ENCODE measurements at places on chromosomes 16 and 17.

DNA sequence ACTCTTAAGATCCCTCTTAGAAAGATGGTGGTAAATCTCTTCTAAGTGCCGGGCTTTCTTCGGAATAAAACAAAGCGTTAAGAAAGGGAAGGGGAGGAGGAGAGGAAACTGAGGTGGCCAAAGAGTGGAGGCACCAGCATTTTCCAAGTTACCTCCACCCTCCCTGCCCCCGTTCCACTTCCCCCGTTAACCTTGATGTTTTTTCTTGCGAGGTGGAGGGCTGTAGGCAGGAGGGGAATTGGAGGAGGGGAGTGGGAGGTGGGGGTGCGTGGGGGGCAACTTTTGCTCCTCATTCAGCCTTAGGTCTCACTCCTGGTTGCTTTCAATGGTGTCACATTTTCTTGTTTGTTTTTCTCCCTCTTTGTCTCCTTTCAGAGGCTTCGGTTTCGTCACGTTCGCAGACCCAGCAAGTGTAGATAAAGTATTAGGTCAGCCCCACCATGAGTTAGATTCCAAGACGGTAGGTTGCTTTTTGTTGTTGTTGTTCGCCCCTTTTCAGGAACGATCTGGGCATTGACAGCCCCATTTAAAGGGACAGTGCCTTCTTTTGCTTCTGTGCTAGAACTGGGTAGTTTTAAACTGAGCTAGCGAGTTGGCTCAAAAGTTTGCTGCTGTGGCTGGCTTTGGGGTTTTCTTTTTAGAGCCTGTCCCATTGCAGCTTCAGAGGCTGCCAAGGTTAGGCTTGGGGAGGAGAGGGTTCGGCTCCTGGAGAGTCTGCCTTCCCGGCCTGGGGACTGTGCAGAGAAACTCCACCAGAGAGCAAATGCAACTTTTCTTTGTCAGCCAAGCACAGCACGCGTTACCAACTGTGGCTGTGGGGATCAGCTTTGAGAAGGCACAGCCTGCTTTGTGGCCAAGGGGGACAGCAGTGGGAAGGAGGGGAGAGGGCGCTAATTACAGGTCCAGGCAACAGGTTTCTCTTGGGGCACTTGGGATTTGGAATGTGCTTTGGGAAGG lies 1.9 kb downstream of the MSI2 start:
- no peak for DNase-seq

GRCh38 chr17:30547778-30548573 lies 70.8 kb downstream of the GOSR1 start:
- no peak for DNase-seq

GRCh38 chr17:29155966-29156338 lies 24.2 kb downstream of the MYO18A start:
- DNase-seq = no peak

- peak; percentile 43 for DNase-seq
These were observed 18.4 kb downstream of the PDILT start for GRCh38 chr16:20385844-20386832.

GRCh38 chr17:42365136-42365535 lies 23.1 kb downstream of the STAT3 start:
- DNase-seq = no peak

- no peak for DNase-seq
These were observed 13.5 kb upstream of the FA2H start for GRCh38 chr16:74788108-74788507.

- DNase-seq = no peak
These were observed 9.6 kb downstream of the DDX42 start for GRCh38 chr17:63783522-63783921.

GRCh38 chr17:9576521-9577372 lies at the start of gene CFAP52:
Gene CFAP52, plus strand, starts transcription at chr17:9576642. Its CDS starts 54 bp downstream, at chr17:9576696.
- DNase-seq = peak; percentile 54

DNA sequence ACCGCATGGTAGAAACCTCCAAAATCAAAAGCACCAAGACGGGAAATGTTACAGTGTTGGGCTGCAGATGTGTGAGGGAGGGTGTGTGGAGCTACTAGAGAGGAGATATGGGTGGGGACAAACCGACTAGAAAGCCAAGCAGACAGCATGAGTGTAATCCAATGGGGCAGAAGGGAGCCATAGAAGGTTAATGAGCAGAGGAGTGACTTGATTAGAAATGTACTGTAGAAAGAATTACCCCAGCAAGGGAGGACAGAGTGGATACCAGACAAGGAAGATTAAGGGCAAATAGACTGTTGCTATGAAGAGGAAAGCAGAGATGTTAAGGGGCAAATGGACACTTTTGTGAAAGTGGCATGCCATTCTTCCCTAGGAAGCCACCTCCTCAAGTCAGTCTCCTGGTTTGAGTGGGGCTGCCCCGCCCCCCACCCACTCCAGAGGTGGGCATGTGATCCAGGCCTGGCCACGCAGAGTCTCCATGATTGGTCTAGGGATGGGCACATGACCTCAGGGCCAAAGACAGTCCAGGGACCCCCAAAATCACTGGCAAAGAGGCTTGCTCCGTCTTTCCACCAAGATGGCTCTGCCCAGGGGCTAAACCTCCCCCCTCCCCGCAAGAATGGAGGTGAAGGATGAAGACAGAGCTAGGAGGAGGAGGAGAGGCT lies 4.3 kb downstream of the COTL1 start:
- no peak for DNase-seq

- no peak for DNase-seq
These were observed 22.1 kb upstream of the SPNS2 start for GRCh38 chr17:4476511-4477070.

GRCh38 chr17:50798424-50799288 lies 31.3 kb upstream of the ANKRD40CL start:
- DNase-seq = no peak

DNA sequence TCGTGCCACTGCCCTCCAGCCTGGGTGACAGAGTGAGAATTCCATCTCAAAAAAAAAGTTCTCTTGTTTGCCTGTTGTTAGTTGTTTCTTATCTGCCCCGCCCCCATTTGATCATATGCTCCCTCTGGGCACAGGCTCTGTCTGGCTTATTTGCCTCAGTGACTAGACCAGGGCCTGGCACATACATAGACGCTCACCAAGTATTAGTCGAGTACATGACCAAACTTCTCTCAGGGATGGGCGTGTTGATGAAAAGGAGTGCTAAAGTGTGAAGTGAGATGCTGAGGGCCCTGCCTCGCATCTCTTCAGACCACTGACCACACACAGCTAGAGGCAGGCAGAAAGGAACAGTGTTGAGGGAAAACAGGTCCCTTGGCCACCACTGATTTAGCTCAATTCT lies 3.3 kb upstream of the HELZ start:
- DNase-seq = no peak

- no peak for DNase-seq
These were observed 10.2 kb upstream of the ETV4 start for GRCh38 chr17:43556292-43556691.

- DNase-seq = no peak
These were observed 40.7 kb downstream of the TBX4 start for GRCh38 chr17:61492759-61493526.

DNA sequence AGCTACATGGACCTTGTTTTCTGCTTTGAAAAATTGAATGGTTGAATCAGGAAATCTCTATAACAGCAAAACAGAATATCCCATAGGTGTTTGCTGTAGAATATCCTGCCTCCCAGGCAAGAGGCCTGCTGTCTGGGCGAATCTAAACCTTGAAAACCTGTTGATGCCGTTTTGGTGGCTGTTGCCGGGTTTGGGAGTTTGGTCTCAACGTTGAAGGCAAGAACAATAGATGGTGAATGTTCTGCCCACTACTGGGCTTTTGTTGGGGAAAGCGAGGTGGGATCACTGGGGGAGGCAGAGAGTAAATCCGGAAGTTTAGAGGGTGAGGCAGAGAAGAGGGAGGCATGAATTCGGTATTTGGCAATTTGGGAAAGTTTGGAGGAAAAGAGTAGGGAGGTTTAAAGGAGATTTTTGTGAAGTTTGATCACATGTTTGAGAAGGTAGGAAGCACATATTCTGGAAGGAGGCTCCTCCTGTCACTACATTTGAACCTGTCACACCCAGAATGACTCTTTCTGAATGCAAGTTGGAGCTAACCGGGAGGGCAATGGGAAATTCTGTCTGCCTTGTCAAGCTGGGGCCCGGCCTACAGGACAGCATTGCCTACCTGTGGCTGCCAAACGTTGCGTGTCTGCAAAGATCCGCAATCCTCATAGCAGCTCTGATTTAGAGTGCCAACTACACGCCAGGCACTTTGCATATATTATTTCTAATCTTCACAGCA lies 46.5 kb downstream of the GPRC5B start:
- DNase-seq = no peak

- DNase-seq = no peak
These were observed 29.7 kb downstream of the MYO15A start for GRCh38 chr17:18138065-18138749.

DNA sequence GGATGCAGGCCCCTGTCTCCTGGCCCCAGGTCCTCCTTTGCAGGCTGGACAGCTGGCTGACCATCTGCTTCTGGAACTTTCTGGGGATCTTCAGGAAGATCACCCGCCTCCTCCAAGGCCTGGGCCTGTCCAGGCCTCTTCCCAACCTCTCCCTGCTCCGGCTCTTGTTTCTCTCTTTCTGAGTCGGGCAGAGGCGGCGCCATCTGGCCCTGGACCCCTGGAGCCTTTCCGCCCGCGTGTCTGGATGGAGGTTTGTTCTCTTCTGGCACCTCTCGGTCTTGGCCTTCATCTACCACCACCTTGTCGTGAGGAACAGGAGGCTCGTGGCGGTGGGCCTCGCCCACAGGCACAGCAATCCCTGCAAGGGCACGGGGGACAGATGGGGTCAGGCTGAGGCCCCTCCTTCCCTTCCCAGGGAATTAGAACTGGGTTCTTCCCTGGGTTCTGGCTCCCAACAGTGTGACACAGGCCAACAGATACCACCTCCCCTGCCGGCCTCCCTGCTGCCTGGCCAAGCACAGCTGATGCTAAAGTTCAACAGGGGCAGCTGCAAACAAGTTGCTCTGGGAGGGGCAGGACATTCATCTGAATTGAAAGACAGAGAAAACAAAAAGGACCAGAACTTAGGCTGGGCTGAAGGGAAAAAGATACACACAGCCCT lies 13.3 kb downstream of the NDUFAF8 start:
- no peak for DNase-seq

GRCh38 chr17:75011401-75012095 lies 922 bp upstream of the MRPL58 start:
- no peak for DNase-seq

Data from GM12892 (cell line).